ENCODE measurements at places on chromosomes 4 and X. TPM values are rescaled to one million over a fixed set of nuclear protein-coding genes. Genes with fewer than 3 reads are reported as not detected.

The KLHL13 gene
- 0.48 TPM for total RNA-seq

DNA sequence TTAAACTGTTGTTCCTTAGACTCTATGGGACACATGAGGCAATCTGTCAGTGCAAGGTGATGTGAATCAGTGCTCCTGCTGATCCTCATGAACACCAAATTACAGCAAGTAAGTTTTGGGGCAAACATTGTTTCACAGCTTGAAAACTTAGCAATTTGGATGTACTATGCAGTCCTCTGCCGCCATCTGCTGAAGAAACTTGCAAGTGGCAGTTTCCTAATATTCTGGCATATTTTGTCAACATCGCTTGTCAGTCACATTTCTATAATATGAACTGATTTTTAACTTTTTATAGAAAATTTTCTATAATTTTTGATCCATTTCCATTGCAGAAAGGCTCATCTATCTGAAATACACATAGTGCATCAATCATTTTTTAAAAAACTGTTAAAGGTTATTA lies 56.3 kb downstream of the ZAR1 start:
- no peak overlapping the region for H3K4me3 ChIP-seq
- no peak overlapping the region for H3K27ac ChIP-seq
- DNase-seq, result no peak
- no peaks in the 10 kb centered on the region for H3K27me3 ChIP-seq
- no peaks in the 10 kb centered on the region for H3K4me1 ChIP-seq

- DNase-seq, result no peak
- H3K27ac ChIP-seq, result no peak overlapping the region
- no peaks in the 10 kb centered on the region for H3K4me1 ChIP-seq
Measured at GRCh38 chr4:176478076-176478475, 158.3 kb downstream of the SPCS3 start.

DNA sequence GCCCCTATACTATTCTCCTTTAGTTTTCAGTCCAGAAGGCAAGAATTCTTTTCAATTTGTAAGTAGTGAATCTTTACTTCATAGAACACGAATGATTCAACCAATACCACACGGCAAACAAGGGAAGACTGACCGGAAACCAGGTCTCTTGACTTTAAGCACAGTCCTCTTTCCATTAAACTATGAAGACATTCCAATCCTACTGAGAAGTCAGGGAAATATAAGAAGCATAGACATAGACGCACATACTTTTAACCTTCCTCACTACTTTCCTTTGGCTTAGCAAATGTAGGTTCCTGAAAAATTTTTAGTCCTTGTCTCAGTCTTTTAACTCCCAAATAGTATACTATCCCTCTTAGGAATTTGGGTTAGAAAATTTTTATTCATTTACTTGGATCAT lies 9.1 kb downstream of the CHRDL1 start:
- H3K4me3 ChIP-seq, result no peak overlapping the region
- no peak overlapping the region for H3K27ac ChIP-seq
- H3K4me1 ChIP-seq, result no peaks in the 10 kb centered on the region
- H3K36me3 ChIP-seq, result no peaks in the 10 kb centered on the region
- DNase-seq, result no peak

DNA sequence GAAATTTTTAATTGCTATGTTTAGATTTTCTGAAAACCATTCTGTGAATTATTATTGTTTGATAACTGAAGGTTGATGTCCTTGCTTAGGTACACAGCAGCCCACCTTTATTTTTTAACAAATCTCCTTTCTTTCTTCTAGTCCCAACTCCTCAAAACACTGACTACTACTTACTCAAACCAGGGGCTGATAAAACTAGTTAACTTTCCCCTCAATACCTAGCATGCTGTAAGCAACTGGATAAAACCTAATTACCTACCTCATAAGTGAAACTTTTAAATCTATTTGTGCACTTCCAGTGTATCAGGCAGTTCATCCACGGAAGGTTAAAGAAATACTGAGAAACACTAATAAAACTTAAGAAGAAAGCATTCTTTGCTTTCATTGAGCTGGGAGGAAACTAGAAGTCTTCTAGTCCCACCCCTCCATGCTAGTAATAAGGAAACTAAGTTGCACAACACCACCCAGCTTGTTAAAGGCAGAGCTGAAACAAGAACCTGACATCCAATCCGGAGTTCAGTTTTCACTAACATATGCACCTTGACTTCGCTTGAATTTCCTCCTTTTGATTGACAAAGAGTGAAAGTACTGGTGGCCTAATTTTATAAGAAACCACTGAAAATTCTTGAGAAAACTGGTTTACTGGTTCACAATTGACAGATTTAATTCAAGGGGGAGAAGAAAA lies 180.2 kb upstream of the TET2 start:
- H3K36me3 ChIP-seq, result peaks cover 39% of the 10 kb centered on the region
- H3K27ac ChIP-seq, result peak overlapping the region; percentile 99
- H3K4me3 ChIP-seq, result peak overlapping the region; percentile 87
- no peaks in the 10 kb centered on the region for H3K27me3 ChIP-seq
- no peak for DNase-seq
- H3K4me1 ChIP-seq, result peaks cover 22% of the 10 kb centered on the region

The SOX3 gene
- total RNA-seq, result not detected

The TIGD4 gene
- 0.34 TPM for total RNA-seq

- H3K4me1 ChIP-seq, result no peaks in the 10 kb centered on the region
- no peaks in the 10 kb centered on the region for H3K36me3 ChIP-seq
- no peak overlapping the region for H3K27ac ChIP-seq
- no peak overlapping the region for H3K4me3 ChIP-seq
- no peak for DNase-seq
Measured at GRCh38 chrX:25941559-25942250, 196.4 kb upstream of the MAGEB18 start.

GRCh38 chr4:153519687-153520086 lies 53.5 kb downstream of the TMEM131L start:
- H3K4me1 ChIP-seq, result peaks cover 72% of the 10 kb centered on the region
- DNase-seq, result no peak
- H3K27ac ChIP-seq, result peak overlapping the region; percentile 88
- H3K4me3 ChIP-seq, result peak overlapping the region; percentile 57

- H3K4me1 ChIP-seq, result no peaks in the 10 kb centered on the region
- peaks cover 19% of the 10 kb centered on the region for H3K36me3 ChIP-seq
- H3K27me3 ChIP-seq, result no peaks in the 10 kb centered on the region
- DNase-seq, result peak; percentile 40
- H3K4me3 ChIP-seq, result no peak overlapping the region
Measured at GRCh38 chrX:139766545-139766983, 58.6 kb upstream of the MCF2 start.

The GPR173 gene
- total RNA-seq, result 0.14 TPM

DNA sequence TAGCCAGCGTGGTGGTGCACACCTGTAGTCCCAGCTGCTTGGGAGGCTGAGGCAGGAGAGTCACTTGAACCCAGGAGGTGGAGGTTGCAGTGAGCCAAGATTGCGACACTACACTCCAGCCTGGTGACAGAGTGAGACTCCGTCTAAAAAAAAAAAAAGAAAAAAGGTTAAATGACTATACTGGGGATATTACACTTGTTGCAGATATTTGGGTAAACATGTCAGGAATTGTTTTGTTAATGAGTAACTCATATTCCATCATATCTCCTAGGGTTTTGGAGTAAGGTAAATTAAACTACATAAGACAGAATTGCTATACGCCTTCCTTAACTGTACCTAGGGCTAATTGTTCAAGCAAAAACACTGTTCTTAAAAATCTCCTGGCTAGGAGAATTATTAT lies 291.4 kb upstream of the IGFBP7 start:
- no peak overlapping the region for H3K27ac ChIP-seq
- no peaks in the 10 kb centered on the region for H3K36me3 ChIP-seq
- no peak overlapping the region for H3K4me3 ChIP-seq
- H3K27me3 ChIP-seq, result no peaks in the 10 kb centered on the region
- no peaks in the 10 kb centered on the region for H3K4me1 ChIP-seq
- DNase-seq, result no peak

DNA sequence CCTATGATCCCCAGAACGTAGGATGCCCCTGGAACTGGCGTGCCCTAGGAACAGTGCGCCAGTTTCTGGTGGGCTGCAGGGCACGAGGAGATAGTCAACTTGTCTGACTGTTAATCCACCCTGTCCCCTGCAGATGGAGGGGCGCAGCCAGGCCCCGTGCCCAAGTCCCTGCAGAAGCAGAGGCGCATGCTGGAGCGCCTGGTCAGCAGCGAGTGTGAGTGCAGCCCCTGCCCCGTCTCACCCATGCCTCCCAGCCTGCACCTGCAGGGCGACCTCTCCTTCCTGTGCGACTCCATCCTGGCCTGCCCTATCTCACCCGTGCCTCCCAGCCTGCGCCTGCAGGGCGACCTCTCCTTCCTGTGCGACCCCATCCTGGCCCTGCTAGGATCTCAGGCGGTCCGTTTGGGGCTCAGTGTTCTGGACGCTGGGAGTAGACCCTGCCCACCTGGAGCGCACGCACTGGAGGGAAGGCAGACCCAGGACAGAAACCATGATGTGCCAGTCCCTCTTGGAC lies 22.2 kb downstream of the WFS1 start:
- H3K36me3 ChIP-seq, result no peaks in the 10 kb centered on the region
- H3K4me3 ChIP-seq, result no peak overlapping the region
- H3K27me3 ChIP-seq, result no peaks in the 10 kb centered on the region
- H3K4me1 ChIP-seq, result no peaks in the 10 kb centered on the region
- no peak for DNase-seq
- no peak overlapping the region for H3K27ac ChIP-seq

DNA sequence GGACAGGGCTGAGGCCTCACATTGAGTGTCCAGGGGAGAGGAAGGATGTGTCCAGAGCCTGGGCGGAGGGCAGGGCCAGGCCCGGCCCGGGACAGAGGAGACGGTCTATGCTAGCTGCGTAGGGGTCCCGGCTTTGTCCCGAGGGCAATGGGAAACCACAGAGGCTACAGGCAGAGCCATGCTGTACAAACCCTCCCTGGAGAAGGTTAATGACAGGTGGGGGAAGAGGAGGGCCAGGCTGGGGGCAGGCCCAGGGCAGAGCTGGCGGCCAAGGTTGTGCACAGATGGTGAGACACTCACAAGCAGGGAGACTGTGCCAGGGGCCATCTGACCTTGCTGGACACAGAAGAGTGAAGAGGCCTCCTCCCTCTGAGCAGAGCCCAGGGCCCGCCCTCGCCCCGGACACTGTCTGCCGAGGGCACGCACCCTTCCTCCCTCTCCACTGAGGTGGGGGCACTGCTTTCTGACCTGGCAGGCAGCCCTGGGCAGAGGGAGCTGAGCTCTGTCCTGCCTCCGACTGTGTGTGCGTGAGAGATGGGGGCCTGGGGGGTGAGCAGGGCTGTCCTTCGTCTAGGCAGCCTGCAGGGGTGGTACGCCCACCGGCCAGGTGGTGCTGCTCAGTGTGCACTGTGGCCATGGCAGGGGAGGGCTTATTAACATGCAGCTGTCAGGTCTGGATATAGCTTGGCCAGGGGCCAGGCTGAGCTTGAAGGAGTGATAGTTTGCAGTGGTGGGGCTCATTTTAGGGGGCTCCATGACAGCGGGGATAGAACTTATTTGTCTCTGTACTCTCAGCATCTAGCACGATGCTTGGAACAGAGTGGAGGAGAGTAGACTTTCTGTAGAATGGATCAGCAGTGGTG lies 75.7 kb upstream of the LRPAP1 start:
- H3K27me3 ChIP-seq, result no peaks in the 10 kb centered on the region
- DNase-seq, result peak; percentile 10
- H3K36me3 ChIP-seq, result no peaks in the 10 kb centered on the region

- no peak overlapping the region for H3K27ac ChIP-seq
- no peak overlapping the region for H3K4me3 ChIP-seq
- DNase-seq, result no peak
Measured at GRCh38 chr4:146661367-146661766, 22.7 kb downstream of the POU4F2 start.

DNA sequence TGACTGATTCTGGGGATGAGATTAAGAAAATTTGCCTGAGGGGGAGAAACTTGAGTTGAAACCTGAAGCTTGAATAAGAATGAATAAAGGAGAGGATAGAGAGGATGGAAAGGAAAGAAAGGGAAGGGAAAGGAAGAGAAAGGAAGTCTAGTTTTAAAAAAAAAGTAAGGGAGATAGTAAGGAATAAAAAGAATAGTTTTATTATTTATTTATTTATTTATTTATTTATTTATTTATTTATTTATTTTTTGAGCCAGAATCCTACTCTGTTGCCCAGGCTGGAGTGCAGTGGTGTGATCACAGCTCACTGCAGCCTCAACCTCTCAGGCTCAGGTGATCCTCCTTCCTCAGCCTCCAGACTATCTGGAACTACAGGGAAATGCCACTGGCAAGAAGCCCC lies 62.0 kb upstream of the NAF1 start:
- no peaks in the 10 kb centered on the region for H3K4me1 ChIP-seq
- H3K27me3 ChIP-seq, result no peaks in the 10 kb centered on the region
- H3K36me3 ChIP-seq, result no peaks in the 10 kb centered on the region
- H3K4me3 ChIP-seq, result no peak overlapping the region
- DNase-seq, result no peak

The PDS5A gene
- 99.9 TPM for total RNA-seq

- no peak overlapping the region for H3K27ac ChIP-seq
- H3K36me3 ChIP-seq, result no peaks in the 10 kb centered on the region
- H3K27me3 ChIP-seq, result no peaks in the 10 kb centered on the region
- no peak overlapping the region for H3K4me3 ChIP-seq
- H3K4me1 ChIP-seq, result no peaks in the 10 kb centered on the region
Measured at GRCh38 chr4:94944726-94945125, 187.0 kb downstream of the BMPR1B start.

- peaks cover 36% of the 10 kb centered on the region for H3K4me1 ChIP-seq
- H3K27ac ChIP-seq, result peak overlapping the region; percentile 77
- H3K4me3 ChIP-seq, result no peak overlapping the region
- no peaks in the 10 kb centered on the region for H3K27me3 ChIP-seq
Measured at GRCh38 chrX:9355739-9356138, 109.1 kb upstream of the TBL1X start.

DNA sequence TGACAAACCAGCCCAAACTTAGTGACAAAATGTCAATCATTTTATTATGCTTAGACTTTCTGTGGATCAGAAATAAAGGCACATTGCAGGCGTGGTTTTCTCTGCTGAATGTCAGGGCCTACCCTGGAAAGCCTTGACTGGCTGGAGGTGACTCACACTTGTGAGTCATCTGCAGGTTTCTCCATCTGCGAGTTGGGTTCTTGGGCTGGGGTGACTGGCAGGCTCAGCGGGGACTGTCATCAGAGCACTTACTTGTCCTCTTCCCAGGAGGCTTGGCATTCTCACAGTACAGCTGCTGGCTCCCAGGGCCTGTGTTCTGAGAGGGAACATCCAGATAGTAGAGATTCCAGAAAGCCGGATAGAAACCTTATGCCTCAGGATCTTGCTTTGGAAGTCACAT lies 153.8 kb upstream of the AGA start:
- no peaks in the 10 kb centered on the region for H3K36me3 ChIP-seq
- no peaks in the 10 kb centered on the region for H3K27me3 ChIP-seq
- H3K27ac ChIP-seq, result no peak overlapping the region

The FOXR2 gene
- total RNA-seq, result not detected

DNA sequence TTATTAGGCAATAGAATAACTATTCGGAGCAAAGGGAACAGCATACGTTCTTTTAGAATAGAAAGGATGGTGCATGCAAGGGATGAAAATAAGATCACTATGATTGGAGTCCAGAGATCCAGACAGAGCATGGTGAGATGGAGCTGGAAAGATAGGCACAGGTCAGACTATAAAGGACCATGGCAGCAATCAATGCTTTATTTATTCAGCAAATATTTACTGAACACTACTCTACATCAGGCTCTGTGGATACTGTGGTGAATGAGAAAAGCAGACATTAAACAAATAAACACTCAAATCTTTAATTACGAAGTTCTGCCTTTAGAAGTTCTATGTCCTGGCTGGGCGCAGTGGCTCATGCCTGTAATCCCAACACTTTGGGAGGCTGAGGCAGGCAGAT lies 44.7 kb upstream of the ACSL4 start:
- H3K27ac ChIP-seq, result no peak overlapping the region
- no peaks in the 10 kb centered on the region for H3K27me3 ChIP-seq
- H3K36me3 ChIP-seq, result no peaks in the 10 kb centered on the region

GRCh38 chr4:10168151-10168550 lies 51.6 kb upstream of the WDR1 start:
- H3K4me1 ChIP-seq, result peaks cover 18% of the 10 kb centered on the region
- no peaks in the 10 kb centered on the region for H3K36me3 ChIP-seq
- H3K4me3 ChIP-seq, result no peak overlapping the region
- DNase-seq, result no peak
- peaks cover 3% of the 10 kb centered on the region for H3K27me3 ChIP-seq
- H3K27ac ChIP-seq, result no peak overlapping the region
